Foreskin keratinocyte (primary cell): ENCODE measurements at places on chromosomes 16 and 17. TPM values are rescaled to one million over a fixed set of nuclear protein-coding genes. Genes with fewer than 3 reads are reported as not detected.

DNA sequence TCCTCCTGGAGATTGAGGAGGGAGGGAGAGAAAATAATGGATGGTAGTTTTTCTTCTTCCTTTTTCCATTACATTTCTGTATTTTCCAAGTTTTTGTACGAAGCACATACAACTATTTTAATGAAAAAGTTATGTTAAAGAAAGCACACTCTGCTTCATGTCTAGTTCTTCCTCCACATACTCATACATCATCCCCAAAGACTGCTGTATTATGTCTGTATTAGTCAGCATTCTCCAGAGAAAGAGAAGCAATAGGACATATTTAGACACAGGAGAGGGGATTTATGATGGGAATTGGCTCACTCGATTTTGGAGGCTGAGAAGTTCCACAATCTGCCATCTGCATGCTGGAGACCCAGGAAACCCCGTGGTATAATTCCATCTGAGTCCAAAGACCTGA, 10.1 kb upstream of the ACSM2A start:
- no peak for DNase-seq

- no peak for DNase-seq
Observed at GRCh38 chr16:56226187-56226586, 34.9 kb downstream of the GNAO1 start.

DNA sequence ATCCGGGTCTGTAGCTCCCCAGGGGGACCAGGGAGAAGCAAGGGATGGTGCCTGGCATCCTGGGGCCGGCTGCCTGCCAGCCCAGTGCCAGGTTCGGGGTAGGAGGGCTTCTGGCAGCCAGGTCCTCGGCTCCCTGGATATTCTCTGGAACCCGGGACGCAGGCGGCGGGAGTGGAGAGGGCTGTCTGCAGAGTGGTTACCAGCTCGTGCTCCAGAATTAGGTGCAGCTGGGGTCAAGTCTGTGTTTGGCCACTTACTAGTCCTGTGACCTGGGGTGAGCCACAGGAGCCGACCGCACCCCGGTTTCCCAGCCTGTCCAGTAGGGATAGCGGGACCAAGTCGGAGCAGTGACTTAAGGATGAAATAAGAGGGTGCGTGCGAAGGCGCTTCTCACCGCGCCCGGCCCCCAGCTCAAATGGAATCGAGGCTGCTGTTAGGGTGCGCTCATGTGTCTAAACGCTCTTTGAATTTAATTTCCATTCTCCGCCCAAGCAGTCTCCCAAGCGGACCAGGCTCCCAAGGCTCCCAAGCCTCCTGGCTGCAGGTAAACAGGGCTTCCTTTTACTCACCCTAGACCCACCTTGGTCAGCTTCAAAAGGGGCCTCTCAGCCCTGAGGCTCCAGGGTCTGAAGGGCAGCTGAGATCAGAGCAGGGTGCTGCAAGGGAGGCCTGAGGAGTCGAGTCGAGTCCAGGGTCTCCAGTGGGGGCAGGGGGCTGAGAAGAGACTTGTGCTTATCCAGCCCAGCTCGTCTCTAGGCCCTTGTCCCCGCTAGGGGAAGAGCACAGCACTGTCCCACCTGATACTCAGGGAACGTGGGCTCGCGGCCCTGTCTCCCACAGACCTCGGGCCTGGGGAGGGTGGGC, 28.3 kb upstream of the ZNF469 start:
- no peak for DNase-seq

DNA sequence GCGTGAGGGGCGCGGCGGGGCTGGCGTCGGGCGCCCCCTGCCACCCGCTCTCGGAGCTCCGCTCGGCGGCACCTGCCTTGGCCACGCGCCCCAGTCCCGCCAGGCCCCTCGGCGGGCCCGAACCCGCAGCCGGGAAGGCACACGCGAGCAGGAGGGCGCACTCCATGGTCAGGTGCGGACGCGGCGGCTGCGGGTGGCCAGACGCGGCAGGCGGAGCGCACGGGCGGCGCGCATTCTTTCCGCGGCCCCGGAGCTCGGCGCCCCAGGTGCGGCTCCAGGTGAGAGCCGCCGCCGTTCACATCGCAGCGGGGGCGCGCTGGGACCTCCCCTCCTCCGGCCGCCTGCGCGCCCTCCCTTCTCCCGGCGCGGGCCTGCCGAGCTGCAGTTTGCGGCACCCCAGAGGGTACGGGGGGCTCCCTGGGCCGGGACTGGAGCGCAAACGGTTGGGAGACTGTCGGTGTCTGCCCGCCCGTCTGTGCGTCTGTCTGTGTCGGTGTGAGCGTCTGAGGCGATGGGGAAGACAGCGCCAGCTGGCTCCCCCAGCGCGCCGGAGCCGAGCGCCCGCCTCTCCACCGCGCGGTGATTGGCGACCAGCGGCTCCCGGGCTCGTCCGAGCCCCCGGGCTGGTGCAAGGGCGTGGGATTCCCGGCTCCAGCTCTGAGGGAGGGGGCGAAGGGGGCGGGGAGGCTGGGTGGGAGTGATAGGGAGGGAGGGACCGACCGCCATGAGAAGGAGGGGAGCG, at the start of gene ADAMTS18:
ADAMTS18 (minus strand) TSS at position 505 of the 742 bp plus-strand sequence; CDS start at position 166, 339 bp downstream.
- DNase-seq, result no peak

DNA sequence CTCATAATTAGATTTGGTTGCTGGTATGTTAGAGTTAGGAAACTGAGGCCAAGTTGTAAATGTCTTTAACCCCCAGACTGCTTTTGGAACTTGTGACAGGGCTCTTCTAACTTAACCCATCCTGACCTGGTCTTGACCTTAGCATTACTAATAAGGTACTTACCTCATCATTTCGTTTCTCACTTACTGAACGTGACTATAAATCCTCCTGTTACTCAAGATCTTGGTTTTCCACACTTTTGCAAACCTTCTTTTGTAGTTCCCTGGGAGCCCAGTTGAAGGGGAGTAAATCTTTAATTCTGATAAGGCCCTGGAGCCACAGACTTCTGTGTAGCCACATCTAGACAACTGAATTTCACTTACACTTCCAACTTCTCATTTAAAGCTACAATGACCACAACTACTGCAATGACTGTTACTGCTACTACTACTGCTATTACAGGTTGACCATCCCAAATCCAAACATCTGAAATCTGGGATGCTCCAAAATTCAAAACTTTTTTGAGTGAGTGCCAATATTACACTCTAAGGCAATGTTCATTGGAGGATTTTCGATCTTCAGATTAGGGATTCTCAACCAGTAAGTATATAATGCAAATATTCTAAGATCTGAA, 248.8 kb upstream of the TBX2 start:
- no peak for DNase-seq

DNA sequence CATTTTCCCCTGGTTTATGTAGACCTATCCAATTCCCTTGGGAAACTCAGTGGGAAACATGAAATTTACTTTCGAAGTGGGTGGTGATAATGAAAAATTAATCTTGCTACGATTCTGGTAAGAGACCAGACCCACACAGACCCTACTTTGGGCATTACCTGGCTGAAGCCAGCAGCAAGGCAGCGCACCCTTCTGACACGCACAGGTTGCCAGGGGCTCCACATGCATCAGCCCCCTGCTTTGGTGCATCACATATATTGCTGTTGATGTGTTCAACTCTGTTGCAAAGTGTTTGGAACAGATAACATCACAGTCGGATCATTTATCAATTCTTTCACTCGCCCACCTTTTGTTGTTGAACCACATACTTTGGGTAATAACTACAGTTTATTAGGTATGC, 26.6 kb downstream of the SMARCE1 start:
- no peak for DNase-seq

- no peak for DNase-seq
Observed at GRCh38 chr17:32854207-32854606, 22.7 kb downstream of the MYO1D start.

DNA sequence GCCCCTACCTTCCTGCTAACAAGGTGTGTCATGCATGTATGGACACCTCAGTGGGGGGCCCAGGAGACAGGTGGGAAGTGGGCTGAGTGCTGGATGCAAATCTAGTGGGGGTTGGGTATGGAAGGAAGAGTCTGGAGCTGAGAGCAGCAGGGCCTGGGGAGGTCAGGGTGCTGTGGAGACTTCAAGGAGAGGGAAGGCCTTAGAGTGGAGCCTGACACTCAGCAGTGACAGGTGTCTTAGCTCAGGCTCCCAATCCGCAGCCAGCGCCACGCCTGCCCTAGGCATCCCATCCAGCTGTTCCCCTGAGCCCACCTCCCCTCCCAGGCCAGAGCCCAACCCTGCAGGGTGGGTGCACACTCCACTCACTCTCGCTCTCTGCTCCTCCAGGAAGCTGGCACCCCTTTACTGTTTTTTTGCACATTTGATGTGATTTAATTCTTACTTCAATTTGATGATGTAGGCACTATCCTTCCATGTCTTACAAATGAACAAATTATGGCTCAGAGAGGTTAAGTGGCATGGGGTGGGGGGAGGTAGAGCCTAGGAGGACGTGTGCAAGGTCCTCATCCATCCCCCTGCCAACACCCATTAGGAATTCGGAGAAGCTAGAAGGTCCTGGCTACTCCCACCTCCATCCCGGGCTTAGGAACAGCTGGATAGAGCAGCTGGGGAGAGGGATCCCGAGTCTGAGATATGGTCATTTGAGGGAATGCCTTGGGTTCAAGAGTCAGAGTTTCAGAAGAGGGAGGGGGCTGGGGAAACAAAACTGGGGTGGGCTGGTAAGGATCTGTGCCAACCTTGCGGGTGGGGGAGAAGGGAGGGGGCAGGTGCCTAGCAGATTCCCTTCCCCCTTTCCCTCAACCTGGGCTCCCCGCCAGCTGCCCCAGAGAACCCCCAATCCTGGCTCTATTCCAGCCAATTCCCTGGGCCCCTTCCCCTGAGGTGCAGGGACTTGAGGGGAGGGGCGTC, 2.1 kb downstream of the FAM171A2 start:
- DNase-seq, result no peak

Gene CNTNAP1
- total RNA-seq, result 7.5 and 8.7 TPM in 2 replicates

Gene PLSCR3
- total RNA-seq, result 54.9 and 74.5 TPM in 2 replicates
